ENCODE measurements at places on chromosomes 7 and 10.

DNA sequence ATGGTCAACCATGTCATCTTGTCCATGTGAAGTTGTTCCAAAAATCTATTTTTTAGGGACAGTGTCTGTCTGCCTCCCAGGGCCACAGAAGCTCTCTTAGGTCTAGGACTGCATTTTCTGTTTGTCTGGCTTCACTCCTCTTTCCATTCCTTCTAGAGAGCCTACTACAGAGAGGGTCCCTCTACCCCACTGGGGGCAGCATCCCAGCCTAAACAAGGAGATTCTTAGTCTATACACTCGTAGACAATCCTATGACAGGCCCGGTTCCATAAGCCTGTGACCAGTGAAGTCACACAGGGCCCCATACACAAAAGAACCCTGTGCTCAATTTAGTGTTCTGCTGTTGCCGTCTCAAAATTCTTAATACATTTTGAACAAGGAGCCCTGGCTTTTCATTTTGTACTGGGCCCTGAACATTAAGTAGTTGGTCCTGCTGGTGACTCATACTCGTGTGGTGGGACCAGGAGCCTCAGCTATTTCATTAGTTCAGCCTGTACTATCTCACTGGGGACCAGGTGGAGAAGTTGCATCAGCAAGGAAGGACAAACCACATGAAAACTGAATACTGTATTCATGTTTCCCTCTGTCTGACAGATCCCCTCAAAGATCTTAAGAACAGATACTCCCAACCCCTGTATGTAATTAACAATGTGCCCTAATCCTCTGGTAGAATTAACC, 23.5 kb upstream of the FAM180A start:
- no peak for DNase-seq

GRCh38 chr7:36999626-37000485, 275.6 kb upstream of the AOAH start:
- DNase-seq: no peak

DNA sequence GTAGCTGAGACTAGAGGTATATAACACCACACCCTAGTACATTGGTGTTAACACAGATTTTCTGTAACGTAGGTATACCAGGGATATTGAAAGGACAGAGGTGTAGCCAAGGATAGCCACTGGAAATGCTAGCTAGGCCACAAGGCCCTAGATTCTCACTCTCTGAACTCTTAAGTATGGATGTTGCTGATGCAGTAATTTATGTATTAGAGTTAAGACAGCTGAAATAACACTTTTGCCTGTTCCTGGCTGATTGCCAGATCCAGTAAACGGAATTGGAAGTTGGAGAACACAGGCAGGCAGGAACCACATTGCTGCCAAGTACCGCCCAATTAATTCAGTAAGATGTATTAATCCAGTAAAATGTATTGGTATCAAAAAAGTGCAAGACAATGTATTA, 1.8 kb downstream of the CALU start:
- DNase-seq: no peak

- DNase-seq: no peak
Observed at GRCh38 chr7:43636093-43636492, 53.2 kb downstream of the STK17A start.

DNA sequence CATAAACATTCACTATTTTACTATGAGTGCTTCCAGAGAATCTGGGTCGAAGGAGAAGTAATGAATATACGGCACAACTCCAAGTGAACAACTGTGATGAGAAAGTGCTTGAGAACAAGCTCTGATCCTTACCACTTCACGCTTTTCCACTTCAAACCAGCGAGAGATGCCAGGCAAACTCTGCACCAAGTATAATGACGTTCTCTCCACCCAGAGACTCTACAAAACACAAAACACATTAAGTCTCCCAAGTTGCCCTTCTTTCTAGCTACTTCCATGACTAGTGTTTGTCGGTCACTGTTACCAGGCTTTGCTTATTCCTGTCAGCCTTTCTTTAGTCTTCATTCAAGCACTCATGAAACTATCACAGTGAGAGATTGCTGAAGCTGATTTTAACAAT, 193.1 kb upstream of the IMMP2L start:
- no peak for DNase-seq

GRCh38 chr7:1108264-1108920, 20.5 kb downstream of the GPER1 start:
- no peak for DNase-seq

- DNase-seq: peak; percentile 19
Observed at GRCh38 chr7:99038086-99038855, 105.6 kb downstream of the SMURF1 start.

DNA sequence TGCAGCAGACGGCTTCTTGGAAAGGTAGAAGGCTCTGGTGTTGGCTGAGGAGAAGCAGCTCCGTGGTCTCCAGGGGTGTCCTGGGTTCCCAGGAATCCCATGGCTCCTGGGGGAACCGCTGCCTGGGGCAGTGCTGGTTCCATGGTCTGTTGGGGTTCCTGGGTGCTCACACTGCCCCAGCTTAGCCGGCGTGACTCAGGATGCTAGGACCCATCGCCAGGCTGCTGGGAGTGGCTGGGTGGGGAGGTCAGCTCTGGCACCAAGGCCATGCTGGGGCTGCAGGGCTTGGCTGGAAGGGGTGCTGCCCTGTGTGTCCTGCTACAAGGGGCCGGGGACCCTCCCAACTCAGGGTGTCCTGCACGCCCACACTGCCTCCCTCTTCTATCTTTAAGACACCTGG, 9.4 kb downstream of the MGMT start:
- no peak for DNase-seq

GRCh38 chr7:157007470-157008066, 2.9 kb downstream of the MNX1 start:
- peak; percentile 66 for DNase-seq

DNA sequence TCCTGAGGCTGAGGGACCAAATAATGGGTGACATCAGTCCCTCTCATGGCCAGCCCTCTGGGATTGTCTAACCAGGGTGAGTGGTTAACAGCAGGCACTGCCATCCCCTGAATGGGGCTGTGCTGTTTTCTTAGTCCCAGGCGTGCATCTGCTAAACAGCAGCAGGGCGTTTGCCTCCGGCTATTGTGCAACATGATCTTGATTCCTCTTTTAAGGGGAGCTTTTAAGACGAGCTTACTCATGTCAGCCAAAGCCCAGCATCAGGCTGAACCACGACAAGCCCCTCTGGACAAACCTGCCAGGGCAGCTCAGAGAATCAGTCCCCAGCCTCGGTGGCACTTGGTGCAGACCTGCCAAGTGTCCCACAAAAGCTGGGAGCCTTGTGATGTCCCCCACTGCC, 16.2 kb upstream of the IGFBP3 start:
- DNase-seq: no peak

DNA sequence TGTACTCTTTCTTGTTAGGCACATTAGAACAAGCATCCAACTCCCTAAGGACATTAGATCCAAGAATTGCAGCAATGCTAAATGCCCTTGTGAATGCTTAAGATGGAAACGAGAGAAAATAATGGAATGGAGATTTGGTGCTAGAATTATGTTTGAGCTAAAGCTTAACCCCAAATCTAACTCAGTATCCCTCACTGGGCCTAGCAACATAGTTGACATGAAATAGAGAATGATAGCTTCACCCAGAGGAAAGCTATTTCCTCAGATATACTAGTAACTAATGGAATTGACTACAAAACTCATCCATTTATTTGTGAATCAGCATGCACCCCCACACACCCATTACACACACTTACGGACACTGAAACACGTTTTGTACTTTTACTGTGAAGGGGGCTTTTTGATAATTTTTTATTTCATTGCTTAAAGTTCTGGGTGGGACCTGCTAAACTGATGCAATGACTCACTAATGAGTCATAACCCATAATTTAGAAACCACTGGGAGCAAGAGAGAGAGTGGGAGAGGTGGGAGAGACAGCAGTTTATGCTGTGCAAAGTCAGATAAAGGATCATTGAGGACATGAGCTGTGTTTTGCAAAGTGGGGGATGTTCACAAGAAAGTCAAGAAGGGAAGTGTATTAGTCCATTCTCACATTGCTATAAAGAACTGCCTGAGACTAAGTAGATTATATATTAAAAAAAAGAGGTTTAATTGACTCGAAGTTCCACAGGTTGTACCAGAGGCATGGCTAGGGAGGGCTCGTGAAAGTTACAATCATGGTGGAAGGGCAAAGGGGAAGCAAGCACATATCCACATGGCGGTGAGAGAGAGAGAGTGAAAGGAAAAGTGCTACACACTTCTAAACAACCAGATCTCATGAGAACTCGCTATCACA, 382.7 kb downstream of the SFMBT2 start:
- DNase-seq: no peak

GRCh38 chr10:109769966-109770365, 153.3 kb downstream of the XPNPEP1 start:
- DNase-seq: no peak

- no peak for DNase-seq
Observed at GRCh38 chr10:133259602-133259989, 17.1 kb downstream of the ADAM8 start.

DNA sequence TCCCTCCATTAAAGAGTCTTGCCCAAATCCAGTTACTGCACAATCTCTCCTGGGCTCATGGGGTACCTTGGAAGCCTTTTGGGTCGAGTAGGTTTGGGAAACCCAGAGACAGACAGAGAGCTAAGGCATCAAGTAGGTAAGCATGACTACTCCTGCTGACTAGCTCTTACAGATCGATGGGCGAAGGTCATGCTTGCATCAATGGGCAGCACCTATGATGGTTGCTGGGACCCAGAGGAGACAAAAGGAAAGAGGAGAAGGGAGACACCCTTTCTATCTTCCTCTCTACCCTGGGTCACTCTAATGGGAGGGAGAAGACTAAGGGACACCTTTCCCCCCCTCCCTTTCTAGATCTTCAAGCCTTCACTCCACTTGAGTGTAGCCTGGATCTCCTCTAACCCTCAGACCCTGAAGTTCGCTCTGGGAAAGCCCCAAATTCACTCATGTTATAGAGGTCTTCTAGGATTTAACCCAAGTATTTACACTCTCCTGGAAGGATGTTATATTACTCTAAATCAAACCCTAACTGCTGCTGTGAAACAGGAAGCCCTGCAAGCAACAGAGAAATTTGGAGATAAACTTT, 31.6 kb upstream of the ZNF746 start:
- no peak for DNase-seq

DNA sequence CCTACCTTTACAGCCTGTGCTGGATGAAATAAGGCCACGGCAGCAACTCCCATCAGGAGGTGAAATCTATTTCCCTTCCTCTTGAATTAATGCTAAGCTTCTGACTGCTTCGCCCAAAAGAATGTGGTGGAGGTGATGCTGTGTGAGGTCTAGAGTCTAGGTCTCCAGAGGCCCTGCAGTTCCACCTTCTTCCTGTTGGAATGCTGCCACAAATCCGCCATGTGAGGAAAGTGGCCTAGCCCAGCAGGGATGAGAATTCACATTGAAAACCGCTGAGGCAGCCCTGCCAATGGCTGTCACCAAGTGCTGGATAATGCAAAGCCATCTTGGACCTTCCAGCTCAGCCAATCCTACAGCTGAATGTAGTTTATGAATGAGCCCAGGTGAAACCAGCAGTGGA, 28.0 kb downstream of the RHOBTB1 start:
- DNase-seq: no peak

DNA sequence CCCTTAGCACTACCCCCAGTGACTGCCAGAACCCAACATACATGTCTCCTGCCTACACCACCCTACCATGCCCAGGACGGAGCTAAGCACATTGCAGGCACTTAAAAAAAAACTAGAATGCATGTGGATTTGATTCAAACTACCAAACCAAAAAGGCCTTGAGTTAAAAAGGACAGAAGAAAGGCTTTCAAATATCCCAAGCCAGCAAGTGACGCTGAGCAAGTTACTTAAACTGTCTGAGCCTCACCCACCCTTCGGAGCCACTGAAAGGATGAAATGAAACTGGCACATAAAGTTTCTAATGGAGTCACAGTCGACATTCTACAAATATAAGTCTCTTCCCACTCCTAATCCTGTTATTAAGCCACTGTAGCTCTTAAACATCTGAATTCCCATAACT, 1.8 kb downstream of the CPXM2 start:
- no peak for DNase-seq

DNA sequence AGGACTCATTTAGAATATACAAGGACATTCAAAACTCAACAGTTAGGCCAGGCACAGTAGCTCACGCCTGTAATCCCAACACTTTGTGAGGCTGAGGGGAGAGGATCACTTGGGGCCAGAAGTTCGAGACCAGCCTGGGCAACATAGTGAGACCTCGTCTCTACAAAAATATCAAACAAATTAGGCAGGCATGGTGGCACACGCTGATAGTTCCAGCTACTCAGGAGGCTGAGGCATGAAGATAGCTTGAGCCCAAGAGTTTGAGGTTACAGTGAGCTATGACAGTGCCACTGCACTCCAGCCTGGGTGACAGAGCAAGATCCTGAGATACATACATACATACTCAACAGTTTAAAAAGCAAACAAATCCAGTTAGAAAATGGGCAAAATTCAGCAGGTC, 44.9 kb downstream of the GNA12 start:
- DNase-seq: no peak

- no peak for DNase-seq
Observed at GRCh38 chr10:58570979-58571378, 58.3 kb downstream of the BICC1 start.

- no peak for DNase-seq
Observed at GRCh38 chr10:78134773-78135306, 101.2 kb downstream of the RPS24 start.

DNA sequence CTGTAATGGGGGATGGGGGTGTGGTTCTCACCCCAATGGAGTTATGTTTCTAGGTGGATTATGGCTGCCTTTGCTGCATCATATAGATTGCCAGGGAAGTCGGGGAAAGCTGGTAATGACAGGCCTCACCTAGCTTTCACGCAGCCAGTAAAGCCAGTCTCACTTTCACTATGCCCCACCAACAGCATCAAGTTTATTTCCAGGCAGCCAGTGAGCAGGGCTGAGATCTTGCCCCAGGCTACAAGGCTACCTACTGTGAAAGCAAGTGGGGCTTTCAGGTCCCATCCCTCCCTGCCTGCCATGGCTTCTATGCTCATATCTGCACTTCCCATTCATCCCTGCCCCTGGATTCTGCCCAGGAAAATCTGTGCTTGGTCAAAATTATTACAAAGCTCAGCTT, 61.7 kb upstream of the NXPH1 start:
- no peak for DNase-seq
